ENCODE measurements at places on chromosomes 3 and 15.

DNA sequence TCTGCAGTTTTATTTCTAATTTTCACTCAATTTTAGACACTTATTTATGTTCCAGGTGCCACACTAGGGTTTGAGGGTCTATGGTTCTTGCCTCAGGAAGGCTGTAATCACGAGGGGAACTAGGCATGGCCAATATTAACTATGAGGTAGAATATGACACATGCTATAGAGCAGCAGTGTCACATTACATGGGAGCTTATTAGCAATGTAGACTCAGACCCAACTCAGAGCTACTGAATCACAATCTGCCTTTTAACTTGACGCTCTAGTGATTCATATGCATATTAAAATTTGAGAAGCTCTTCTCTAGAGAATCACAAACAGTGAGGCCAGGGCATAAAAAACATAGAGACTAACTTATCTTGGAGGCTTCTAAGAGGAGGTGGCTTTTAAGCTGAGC, 32.8 kb upstream of the MRPL3 start:
- no peak for DNase-seq

DNA sequence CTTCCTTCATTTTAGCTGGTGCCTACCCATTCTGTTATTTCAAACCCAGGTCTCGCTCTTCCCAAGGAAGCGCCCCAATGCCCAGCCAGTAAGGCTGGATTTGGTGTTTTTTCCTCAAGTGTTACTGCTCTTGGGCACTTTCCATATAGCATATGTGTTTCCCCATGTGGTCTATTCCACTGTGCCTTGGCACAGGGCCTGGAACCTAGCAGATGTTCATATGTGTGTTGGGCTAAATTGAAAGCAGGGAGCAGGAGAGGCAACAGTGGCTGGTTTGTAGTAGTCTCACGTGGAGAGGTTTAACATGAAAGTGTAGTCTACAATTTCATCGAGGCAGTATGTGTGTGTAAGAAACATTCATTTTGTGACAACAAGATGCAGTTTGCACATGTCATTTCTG, 48.2 kb upstream of the TEX264 start:
- no peak for DNase-seq

- DNase-seq = no peak
Measured at GRCh38 chr3:43349716-43350115, 63.4 kb downstream of the SNRK start.

DNA sequence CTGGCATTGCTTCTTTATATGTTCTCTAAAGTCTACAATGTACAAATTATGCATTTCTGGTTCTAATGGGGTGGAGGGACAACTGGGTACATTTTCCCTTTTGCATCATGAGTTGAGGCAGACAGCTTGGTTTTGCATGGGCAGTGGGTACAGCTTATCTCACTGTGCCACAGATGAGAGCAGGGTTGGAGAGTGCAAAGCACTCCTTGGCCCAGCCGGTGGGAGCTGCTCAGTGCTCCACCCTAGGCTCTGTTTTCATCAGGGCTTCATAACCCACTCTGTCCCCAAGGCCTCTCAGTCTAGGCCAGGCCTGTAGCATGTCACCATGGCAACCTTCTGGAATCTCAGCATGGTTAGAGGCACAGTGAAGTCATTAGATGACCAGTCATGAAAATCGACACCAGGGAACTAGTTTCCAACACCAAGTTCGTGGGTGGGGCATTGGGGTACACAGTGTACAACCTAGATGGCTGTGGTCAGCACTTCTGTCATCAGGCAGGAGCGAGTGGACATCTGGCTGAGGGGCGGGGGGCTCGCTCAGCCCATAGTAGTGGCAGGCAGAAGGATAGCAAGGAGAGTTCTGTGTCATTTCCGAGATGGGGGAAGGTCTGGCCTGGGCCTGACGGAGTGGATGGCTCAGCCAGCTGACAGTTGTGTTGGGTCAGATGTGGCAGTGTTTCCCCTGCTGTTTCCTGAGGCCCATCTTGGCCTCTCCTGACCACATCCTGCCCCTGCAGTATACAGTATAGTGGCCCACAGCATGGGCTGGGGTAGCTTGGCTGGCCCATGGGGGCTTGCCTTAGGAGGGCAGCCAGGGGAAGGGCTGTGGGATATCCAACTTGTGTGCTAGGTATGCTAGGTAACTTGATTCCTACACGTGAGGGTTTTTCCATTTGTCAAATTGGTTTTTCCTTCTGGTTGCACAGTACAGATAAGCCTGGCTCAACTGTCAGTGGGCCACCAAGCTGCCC, 75.7 kb upstream of the PRR23C start:
- no peak for DNase-seq

DNA sequence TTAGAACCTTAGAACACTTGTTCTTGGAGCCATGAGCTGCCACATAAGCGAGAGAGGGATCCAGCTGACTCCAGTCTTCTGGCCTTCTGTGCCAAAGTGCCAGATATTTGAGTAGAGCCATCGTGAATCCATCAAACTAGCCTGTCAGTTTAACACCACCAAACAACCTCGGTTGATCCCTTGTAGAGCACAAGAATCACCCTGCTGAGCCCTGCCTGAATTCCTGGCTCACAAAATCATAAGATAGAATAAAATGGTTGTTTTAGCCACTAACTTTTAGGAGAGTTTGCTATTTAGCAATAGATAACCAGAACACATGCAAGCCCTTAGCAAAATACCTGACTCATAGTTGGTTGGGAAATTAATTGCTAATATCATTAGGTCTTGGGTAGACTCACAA, 407.6 kb upstream of the PROK2 start:
- no peak for DNase-seq

DNA sequence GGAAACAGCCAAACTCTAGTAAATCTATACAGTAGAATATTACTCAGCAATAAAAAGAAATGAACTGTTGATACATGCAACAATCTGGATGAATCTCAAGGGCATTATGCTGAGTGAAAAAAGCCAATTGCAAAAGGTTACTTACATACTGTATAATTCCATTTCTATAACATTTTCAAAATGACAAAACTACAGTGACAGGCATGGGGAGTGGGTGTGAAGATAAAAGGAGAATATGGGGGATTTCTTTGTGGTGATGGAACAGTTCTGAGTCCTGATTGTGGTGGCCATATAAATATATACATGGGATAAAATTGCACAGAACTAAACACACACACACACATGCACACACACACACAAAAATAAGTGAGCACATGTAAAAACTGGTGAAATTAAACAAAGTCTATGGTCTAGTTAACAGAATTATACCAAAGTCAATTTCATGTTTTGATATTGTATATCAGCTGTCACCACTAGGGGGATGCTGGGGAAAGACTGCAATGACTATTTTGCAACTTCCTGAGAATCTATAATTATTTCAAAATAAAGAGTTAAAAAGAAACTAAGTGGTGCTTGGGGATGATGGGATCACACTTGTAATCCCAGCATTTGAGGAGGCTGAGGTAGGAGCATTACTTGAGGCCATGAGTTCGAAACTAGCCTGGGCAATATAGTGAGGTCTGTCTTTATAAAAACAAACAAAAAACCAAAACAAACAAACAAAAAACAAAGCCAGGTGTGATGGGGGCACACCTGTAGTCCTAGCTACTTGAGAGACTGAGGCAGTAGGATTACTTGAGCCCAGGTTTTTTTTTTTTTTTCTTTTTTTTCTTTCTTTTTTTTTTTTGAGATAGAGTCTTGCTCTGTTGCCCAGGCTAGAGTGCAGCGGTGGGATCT, 66.0 kb downstream of the SPTSSB start:
- DNase-seq = no peak

- no peak for DNase-seq
Measured at GRCh38 chr3:67401921-67402320, 252.5 kb downstream of the SUCLG2 start.

GRCh38 chr3:88784925-88785324, 322.5 kb upstream of the EPHA3 start:
- no peak for DNase-seq

DNA sequence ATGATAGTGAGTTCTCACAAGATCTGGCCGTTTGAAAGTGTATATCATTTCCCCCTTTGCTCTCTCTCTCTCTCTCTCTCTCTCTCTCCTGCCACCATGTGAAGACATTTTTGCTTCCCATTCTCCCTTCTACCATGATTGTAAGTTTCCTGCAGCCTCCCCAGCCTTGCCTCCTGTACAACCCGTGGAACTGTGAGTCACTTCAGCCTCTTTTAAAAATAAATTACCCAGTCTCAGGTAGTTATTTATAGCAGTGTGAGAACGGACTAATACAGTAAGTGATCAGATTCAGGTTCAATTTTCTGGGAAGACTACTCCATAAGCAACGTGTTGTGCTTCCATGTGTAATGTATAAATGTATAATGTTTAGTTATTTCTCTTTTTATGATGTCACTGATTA, 29.2 kb downstream of the CADPS start:
- no peak for DNase-seq

DNA sequence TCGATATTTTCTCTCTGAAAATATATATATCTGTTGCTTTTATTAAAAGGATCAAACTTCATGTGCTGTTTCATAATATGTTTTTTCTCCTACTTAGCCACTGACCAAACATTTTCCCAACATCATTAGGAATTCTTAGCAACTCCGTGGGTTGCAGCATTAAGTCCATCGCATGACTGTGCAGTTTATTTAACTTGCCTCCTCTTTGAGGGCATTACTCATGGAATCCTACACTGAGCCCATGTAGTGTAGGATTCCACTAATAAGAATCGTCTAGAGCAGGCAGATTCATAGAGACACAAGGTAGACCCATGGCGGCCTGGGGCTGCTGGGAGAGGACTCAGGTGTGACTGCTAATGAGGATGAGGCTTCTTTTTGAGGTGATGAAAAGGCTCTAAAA, 49.3 kb downstream of the CMTM6 start:
- no peak for DNase-seq

Measured in activated T-cell treated with anti-CD3 and anti-CD28 coated beads, Interleukin-2, amount 50 U/mL, for 24 hours (primary cell).